ENCODE measurements at places on chromosomes 12 and 14.

- no peak for DNase-seq
Measured at GRCh38 chr12:52259657-52260243, 14.7 kb upstream of the KRT86 start.

GRCh38 chr14:91888641-91889476, 21.5 kb upstream of the TC2N start:
- DNase-seq, result no peak

DNA sequence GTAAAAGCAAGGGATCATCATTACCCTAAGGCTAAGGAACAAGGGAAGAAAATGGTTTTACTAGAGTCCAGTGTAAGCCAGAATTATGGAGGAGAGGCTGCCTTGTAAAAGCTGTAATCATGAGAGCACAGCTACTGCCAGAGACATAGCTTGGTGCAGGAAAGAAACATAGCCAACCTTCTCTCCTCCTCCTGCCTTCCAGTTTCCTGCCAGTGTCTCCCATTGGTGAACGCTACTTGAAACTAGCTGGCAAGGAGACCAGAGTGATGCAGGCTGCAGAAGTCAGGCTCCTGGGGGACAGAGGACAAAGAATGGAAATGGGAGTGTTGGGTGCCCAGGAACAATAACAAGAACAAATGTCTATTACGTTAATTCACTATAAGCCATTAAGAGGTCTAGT, 158.5 kb downstream of the NELL2 start:
- peak; percentile 12 for DNase-seq

DNA sequence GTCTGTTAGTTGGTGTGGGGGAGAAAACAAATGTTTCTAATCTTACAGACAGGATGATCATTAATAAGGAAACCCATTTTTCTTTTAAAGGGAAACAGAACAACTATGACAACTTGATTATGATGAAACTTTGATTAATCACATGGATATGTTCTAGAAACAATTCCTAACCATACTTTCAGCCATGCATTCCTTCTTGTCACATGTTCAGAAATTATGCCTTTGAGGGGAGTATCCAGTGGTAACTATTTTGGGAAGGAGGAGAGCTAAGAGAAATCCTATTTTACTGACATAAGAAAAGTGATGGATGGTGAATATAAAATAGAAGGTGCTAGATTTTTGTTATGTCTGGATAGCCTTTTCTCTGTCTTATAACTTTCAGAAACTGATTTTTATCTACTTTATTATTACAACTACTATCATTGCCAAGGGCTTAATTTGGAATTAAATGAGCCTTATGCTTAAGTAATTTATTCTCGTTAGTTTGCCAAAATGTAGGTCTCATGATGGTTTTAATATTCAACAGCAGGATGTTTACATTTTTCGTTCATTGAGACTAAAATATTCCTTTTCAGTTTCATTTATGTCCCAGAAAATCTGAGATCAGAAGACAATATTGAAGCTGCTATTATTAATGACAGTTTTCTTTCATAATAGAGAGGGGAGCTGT, 200.1 kb downstream of the TMTC2 start:
- no peak for DNase-seq

- DNase-seq, result no peak
Measured at GRCh38 chr12:19842116-19842515, 402.8 kb downstream of the AEBP2 start.

GRCh38 chr12:4567073-4567881, 5.3 kb downstream of the DYRK4 start:
- DNase-seq, result no peak

Measured in cerebellum (tissue), 4 donors.